ENCODE measurements at places on chromosomes 7 and 10.
A peak's percentile ranks its signal among the peaks of the same experiment; 100 is the strongest.

- H3K27ac ChIP-seq, result no peak overlapping the region
- no peak for DNase-seq
- H3K27me3 ChIP-seq, result no peaks in the 10 kb centered on the region
- peaks cover 73% of the 10 kb centered on the region for H3K4me1 ChIP-seq
These were observed 87.1 kb downstream of the EGFR start for GRCh38 chr7:55105952-55106351.

GRCh38 chr7:1666317-1666822 is 3.7 kb upstream of the ELFN1 start:
- no peak overlapping the region for H3K27ac ChIP-seq
- peak overlapping the region; percentile 34 for H3K4me3 ChIP-seq
- peak; percentile 49 for DNase-seq
- H3K27me3 ChIP-seq, result peaks cover 53% of the 10 kb centered on the region

GRCh38 chr10:70765794-70766594 is 19.2 kb downstream of the TBATA start:
- H3K4me1 ChIP-seq, result no peaks in the 10 kb centered on the region
- H3K27me3 ChIP-seq, result peaks cover 2% of the 10 kb centered on the region

DNA sequence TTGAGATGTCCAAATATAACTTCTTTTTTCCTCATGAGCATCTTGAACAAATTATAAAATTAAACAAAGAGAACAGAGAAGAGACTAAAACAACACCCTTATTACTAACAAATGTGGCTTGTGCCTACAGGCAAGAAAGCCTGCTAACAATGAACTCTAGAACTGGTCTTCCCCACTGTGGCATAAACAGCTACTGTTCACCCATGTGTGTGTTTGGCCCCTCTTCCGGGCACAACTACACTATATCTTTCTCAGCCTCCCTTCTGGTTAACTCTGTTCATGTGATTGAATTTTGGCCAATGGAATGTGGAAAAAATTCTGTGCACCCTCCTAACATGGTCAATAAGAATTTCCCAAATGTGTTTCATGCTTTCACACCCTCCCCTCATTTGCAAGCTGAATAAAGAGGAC is 117.0 kb downstream of the KBTBD2 start:
- no peaks in the 10 kb centered on the region for H3K4me1 ChIP-seq
- H3K27ac ChIP-seq, result no peak overlapping the region
- no peak overlapping the region for H3K4me3 ChIP-seq
